ENCODE measurements at places on chromosomes 1 and 21.

- DNase-seq: no peak
These were observed 12.6 kb upstream of the BARHL2 start for GRCh38 chr1:90729504-90730242.

GRCh38 chr1:160755461-160755860 is 16.4 kb downstream of the SLAMF7 start:
- DNase-seq: no peak

DNA sequence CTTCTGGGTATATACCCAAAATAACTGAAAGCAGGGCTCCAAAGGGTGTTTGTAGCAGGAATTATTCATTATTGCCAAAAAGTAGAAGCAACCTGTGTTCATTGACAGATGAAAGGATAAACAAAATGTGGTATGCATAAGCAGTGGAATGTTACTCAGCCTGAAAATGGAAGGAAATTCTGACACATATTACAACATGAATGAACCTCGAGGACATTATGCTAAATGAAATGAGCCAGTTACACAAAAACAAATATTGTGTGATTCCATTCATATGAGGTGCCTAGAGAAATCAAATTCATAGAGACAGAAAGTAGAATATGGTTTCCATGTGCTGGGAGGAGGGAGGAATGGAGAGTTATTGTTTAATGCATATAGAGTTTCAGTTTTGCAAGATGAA is 86.3 kb upstream of the ARTN start:
- DNase-seq: peak; percentile 33

DNA sequence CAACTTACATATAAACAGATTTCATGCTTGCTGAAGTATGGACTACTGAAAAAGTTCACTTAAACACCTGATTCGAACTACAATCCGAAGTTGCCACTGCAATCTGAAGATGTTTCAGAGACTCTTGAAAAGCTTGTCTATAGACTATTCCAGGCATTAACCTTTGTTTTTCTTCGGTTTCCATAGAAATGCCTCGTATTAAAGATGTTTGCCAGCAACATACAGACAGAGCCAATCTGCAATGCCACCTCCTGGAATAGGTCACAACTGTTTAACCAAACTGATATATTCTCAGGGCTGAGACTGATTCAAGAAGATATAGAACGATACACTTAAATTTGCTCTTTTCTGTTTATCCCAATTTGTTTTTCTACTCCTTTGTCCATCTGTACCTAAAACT is 28.9 kb upstream of the DMRTB1 start:
- no peak for DNase-seq

DNA sequence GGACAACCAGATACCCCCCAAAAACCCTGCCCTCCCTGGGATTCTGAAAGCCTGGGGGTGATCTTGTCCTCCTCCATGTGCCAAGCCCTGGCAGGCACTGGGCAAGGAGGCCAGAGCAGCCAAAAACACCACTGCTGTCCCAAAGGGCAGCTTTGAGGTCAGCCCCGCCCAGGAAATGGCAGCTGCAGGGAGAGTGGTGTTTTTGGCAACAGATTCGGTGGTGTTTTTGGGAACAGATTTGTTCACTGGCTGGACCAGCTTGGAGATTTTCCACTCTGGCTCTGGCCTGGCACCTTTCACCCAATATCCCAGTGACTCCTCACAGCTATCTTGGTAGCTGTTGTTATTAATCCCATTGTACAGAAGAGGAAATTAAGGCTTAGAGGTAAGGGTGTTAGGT is 34.7 kb downstream of the LRP8 start:
- DNase-seq: no peak

GRCh38 chr21:33763582-33763899 is 121.2 kb downstream of the ITSN1 start:
- DNase-seq: no peak

- no peak for DNase-seq
These were observed 92.0 kb downstream of the TIAM1 start for GRCh38 chr21:31252091-31252490.

DNA sequence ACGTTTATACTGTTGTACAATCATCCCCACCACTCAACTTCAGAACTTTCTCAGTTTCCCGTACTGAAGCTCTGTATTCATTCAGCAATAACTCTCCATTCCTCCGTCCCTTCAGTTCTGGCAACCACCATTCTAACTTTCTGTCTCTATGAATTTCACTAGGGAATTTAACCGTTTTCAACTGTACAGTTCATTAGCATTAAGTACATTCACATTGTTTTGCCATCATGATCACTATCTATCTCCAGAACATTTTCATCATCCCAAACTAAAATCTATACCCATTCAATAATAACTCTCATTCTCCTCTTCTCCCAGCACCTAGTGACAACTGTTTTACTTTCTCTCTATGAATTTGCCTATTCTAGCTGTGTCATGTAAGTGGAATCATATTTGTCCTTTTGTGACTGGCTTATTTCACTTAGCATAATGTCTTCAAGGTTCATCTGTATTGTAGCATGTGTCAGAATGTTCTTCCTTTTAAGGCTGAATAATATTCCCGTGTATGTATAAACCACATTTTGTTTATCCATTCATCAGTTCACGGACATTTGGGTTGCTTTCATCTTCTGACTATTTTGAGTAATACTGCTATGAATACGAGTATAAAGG is 75.0 kb downstream of the CEP350 start:
- DNase-seq: no peak

DNA sequence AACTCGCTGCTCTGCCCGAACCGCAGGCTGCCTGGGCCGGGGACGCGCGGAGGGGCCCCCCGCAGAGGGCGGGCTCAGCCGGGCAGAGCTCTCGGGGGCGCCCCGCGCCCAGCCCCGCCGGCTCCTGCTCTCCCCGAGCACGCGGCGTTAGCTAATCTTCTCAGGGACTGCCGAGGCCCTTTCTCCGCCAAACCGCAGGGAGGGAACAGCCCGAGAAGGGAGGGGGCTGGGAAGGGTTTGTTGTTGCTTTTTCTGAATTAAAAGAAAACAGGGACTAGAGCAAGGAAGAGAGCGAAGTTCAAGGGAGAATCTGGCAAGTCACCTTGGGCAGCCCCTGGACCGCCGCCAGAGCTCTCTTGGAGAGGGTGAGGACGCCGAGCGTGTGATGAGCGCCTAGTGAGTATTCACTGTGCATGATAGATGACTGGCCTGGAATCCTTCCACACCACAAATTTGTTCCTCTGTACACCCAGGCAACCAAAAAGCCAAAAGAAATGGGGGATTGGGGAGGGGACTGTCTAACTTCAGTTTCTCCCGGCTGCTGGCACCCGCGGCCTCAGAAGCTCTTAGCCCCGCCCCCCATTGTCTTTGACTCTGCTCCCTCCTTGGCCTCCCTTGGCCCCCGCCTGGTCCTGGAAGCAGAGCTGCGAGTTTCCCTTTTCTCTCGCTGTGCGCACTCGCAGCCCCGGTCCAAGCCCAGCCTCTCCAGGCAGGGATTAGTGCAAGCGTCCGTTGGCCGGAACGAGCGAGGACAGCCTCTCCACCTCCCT is 19.7 kb upstream of the LMX1A start:
- peak; percentile 91 for DNase-seq

DNA sequence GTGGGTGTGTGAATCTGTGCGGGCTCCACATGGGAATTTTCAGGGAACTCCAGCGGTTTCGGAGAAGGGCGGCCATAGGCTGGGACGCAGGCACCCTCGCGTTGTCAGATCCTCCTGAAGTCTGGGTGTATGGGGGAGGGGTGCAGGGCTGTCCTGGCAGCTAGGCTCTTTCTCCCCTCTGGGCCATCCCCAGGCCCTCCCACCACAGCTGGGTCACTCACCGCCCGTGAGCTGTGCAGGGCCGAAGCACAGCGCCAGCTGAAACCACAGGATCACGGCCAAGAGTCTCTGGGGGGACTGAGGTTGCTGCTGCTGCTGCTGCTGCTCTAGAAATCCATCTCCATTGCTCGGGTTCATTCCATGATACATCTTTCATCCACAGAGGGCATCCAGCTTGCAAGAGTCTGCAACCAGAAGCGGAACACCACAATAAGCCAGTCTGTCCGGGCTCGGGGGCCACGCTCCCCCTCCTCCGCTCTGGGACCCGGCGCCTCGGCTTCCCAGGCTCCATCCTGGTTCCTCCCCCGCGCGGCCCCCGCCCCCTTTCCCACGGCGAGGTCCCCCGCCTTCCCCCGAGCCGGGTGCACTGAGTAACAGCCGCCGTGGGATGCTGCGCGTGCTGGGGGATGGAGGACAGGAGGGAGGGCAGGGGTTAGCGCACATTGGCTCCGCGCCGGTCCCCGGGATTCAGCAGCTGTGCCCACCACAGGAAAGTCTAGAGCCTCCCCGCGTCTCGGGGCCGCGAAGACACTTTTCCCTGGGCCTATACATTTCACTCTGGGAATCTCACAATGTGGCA is 720 bp downstream of the SUSD4 start:
- no peak for DNase-seq

DNA sequence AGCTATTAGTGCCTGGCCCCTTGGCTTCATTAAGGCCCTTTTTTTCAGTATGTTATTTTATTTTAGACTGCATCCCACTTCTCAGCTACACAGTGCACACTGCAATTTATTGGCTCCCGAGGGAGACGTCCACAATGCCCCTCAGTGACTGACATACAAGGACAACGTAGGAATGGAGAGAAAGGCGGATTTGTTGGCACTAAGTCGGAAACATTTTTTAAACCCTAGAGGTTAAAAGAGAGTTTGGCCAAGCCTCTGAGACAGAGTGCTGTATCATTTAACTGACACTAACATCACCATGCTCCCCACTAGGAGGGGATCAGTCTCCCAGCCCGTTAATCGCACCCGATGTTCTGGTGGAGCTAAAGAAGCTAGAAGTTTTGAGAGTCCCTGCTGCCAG is 45.7 kb upstream of the FOXD3 start:
- DNase-seq: no peak

GRCh38 chr1:1921901-1922701 is 3.0 kb upstream of the TMEM52 start:
- DNase-seq: no peak

- DNase-seq: no peak
These were observed 11.9 kb downstream of the ACTRT2 start for GRCh38 chr1:3033040-3033789.

GRCh38 chr1:169494343-169494742 is 8.6 kb upstream of the SLC19A2 start:
- DNase-seq: no peak

GRCh38 chr1:234326497-234327366 is 46.5 kb upstream of the COA6 start:
- DNase-seq: peak; percentile 76

- DNase-seq: peak; percentile 77
These were observed 6.6 kb upstream of the DOP1B start for GRCh38 chr21:36149788-36150711.

DNA sequence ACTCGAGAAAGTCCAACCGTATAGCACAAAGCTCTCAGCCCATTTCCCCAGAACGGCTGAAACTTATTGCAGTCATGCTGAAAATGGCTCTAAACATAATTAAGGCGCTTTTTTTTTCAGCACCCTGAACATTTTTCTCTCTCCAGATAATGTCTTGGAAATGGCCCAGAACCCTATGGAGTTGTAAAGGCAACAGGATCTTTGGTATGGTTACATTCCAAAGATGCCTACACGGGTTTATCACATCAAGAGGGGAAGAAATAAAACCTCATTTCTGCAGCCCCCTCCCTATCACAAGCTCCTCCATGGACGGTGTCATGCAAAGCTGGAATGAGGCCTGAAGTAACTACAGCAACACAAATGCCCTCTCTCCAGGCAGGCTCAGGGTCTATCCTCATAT is 126.4 kb upstream of the GALNT2 start:
- no peak for DNase-seq

- DNase-seq: peak; percentile 86
These were observed 18.5 kb downstream of the ALDH4A1 start for GRCh38 chr1:18883636-18884418.

GRCh38 chr1:230827081-230827681 is 41.1 kb downstream of the C1orf198 start:
- DNase-seq: peak; percentile 87

DNA sequence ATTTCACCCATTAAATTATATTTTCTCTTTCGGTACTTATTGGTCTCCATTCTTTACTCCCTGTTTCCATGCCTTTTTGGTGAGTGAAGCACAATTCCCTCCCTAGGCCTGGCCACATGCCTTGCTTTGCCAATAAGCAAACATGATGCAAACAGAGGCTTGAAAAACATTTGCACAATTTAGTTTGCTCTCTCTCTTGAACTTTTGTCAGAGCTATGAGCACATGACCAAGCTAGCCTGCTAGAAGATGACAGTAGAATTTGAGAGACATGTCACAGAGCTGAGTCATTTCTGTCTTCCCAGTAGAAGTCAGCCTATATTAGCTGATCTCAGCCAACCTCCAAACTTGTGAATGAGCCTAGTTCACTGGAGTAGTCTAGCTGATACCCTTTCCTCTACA is 24.6 kb downstream of the ANGPTL3 start:
- peak; percentile 95 for DNase-seq

Data from foreskin fibroblast (primary cell).